Renal cortex interstitium (tissue), 15 donors: ENCODE measurements at places on chromosomes 7 and 10.

DNA sequence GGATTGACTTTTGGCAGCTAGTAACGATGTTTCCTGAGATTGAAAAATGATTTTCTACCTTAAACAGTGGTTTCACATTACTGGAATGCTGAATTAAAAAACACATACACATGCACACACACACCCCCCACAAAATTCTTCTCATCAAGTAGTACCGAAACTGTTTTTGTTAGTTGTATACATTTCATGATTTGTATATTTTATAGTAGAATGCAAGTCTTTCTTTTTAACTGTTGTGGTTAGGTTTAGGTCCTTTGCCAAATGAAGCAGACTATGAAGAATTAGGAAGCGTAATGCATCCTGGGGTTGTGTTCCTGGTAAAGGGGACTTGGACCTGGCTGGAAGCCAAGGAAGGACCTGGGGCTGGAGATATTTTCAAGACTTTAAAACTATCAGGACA is 505.8 kb downstream of the SUGCT start:
- DNase-seq = no peak

- no peak for DNase-seq
Measured at GRCh38 chr10:7185367-7185690, 225.5 kb downstream of the SFMBT2 start.

GRCh38 chr10:125629758-125630376 is 53.1 kb downstream of the TEX36 start:
- DNase-seq = no peak

GRCh38 chr7:82444220-82444909 is 788 bp upstream of the CACNA2D1 start:
- DNase-seq = no peak

DNA sequence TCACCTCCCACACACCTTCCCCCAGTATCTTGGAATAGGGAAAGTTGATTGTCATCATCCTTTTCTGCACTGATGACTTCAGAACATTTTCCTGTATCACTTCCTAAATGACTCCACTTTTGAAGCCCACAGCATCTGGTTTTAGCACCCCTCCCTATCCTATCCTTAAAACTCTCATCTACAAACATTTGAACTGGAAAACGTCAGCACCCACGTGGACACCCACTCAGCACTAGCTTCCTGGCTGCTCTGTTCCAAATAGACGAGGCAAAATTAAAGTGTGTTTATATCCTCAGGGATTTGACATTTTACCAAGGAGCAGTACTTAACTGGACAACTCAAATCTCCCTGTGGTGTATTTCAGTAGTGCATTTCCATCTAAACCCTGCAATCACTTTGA is 73.9 kb downstream of the REEP3 start:
- no peak for DNase-seq

GRCh38 chr10:103921750-103922195 is 3.8 kb upstream of the STN1 start:
- DNase-seq = no peak

DNA sequence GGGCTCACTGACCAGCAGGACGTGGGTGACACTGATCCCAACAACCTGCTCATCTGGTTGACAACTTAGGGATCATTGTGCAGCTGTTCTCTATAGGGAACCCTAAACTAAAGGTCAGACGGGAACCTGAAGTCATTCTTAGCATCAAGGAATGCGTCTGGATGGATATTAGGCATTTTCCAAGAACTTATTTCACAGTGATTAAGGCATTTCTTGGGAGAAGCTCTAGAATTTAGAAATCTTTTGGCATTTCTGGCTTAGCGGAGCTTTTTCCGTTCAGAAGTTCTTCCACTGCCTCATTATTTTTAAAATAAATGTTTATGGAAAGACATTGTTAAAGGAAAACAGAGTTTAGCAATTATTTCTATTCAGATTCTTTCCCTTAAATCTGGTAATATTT is 303.3 kb upstream of the IGFBP3 start:
- DNase-seq = no peak

DNA sequence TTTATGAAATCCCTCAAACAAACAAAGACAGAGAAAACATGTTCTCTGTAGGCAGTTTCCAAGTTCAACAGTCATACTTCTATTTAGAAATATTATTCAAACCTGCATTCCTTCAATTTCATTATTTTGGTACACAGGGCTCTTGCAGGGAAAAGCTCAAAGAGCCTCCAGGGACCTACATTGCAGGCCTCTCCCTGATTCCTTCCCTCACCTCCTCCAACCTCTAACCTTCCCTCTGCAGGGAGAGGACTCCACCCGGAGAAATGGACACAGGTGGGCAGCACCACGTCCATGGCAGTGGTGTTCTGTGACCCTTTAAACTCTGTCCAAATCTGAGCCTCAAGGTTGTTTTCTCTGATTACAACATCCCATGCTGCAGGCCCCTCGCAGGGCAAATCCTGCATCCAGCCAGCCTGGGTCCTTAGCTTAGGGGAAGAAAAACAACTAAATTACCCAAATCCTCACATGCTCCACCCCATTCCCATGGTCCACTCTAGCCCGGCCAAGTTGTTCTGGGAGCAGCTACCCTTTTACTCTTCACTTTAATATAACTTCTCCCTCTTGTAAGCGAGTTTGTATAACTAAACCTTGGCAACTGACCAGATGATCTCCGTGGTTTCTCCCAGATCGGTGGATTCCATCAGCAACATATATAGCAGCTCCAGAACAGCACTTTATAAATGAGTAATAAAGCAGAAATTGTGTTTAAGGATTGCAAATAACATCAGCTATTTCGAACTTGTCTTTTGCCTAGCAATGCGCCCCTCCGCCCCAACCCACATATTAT is 129.8 kb downstream of the CUBN start:
- DNase-seq = no peak

DNA sequence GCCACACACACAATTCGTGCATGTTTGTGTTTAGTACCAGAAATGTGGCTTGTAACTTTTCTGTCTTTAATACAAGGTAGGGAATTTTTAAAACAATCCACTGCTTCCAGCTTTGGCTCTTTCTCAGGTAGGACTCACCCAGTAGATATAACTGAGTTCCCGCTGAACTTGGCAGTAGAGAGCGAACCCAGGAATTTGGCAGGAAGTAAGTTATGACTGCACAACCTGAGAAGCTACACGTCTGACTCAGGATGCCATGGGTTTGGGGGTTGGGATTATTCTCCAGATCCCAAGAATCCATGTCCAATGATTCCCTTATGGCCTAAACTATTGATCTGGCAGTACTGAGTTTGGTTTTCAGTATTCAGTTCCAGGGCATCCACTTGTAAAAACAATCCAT is 499.7 kb downstream of the CALN1 start:
- DNase-seq = no peak

GRCh38 chr10:23106331-23107072 is 11.1 kb downstream of the MSRB2 start:
- DNase-seq = no peak
